ENCODE measurements at places on chromosomes 4 and X. TPM values are rescaled to one million over a fixed set of nuclear protein-coding genes. Genes with fewer than 3 reads are reported as not detected.

The JADE3 gene
- polyA plus RNA-seq: 17.3 TPM

The BMPR1B gene
- 0.72 TPM for polyA plus RNA-seq

The NSG1 gene
- 67.2 TPM for polyA plus RNA-seq

DNA sequence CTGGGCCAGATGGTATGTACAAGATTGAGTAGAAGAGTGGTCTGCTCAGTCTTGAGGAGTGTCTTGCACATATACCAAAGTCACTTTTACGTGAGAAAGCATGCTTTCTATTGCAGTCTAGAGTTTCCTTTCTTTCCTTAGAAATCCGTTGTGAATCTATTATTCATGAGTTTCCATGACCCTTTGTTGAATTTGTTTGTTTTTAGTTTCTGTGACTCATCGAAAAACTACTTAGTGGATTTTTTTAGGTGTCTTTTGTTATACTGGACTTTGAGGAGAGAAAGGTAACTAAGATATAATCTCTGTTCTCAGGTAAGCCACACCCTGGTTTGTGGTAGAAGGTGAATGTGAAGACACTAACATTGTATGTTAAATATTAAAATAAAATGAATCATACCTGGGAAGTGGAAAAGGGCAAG lies 23.0 kb downstream of the GALNT7 start:
- H3K36me3 ChIP-seq: no peaks in the 10 kb centered on the region
- H3K27me3 ChIP-seq: no peaks in the 10 kb centered on the region
- peaks cover 8% of the 10 kb centered on the region for H3K4me1 ChIP-seq
- no peak for DNase-seq

DNA sequence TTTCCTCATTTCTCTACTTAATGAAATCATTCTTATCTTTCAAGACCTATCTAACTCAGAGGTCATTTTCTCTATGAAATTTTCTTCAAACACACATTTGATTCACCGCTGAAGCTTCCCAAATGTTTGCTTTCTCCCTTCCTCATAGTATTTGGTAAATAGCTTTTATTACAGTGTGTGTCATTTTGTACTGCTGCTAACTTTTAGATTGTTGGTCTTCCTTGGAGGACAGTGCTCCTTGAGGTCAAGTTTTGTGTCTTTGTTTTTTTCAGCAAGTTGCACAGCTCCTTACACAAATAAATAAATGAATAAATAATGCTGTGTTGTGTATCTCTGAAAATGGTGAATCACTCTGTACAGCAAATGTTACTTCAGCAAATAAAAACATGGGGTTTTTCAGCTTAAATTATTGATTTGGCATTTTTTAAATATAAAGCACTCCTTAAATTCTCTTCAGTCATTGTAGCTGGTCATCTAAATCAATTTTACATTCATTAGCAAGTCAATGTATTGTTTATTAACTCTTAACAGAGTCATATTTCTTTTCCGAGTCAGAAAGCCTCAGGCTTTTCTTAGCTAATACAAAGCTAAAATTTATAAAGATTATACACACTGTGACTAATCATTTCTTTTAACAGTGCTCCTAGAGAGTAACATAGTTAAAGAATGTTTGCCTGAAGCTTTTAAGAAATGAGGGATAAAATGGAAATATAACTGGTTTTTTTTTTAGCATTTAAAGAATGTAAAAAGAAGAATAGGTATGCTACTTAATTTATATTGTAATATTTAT lies 30.1 kb upstream of the MAD2L1 start:
- no peaks in the 10 kb centered on the region for H3K27me3 ChIP-seq
- no peak overlapping the region for H3K4me3 ChIP-seq
- H3K27ac ChIP-seq: no peak overlapping the region
- no peak for DNase-seq
- no peaks in the 10 kb centered on the region for H3K4me1 ChIP-seq

DNA sequence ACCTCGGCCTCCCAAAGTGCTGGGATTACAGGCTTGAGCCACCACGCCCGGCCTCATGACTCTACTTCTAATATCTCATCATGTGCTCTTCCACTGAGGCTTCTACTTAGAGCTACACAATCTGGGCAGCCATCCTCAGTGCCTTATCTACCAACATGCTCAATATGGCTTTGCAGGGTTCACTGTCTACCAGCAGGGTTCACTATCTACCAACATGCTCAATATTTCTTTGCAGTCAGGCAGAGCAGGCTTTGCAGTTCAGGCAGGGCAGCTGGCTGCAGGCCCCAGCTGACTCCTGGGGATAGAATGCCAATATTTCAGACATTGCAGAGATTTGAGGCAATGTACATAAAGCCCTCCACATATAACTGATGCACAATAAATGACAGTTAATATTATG lies 47.5 kb downstream of the PKD2 start:
- H3K36me3 ChIP-seq: peaks cover 45% of the 10 kb centered on the region
- H3K4me1 ChIP-seq: no peaks in the 10 kb centered on the region
- H3K27ac ChIP-seq: no peak overlapping the region
- no peaks in the 10 kb centered on the region for H3K27me3 ChIP-seq
- DNase-seq: no peak

- no peak overlapping the region for H3K4me3 ChIP-seq
- no peaks in the 10 kb centered on the region for H3K4me1 ChIP-seq
- H3K36me3 ChIP-seq: no peaks in the 10 kb centered on the region
- no peak overlapping the region for H3K27ac ChIP-seq
- peaks cover 5% of the 10 kb centered on the region for H3K27me3 ChIP-seq
Observed at GRCh38 chrX:118207831-118208453, 91.3 kb upstream of the KLHL13 start.

DNA sequence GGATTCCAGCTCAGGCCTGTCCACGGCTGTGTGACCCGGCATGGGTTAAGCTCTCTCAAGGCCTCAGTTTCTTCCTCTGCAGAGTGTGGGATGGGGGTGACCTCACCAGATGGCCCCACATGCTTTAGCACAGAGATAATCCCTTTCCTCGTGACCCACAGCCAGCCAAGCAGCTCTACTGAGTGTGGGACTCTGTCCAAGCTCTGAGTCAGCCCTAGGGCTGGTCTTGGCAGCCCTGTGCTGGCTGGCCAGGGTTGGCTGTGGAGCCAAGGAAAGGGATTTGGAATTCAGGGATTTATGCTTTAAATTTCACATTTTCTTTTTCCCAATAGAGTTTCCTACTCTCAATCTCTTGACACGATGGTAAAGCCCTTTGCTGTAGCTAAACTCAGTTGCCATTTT lies 19.7 kb upstream of the SPON2 start:
- H3K4me3 ChIP-seq: no peak overlapping the region
- no peaks in the 10 kb centered on the region for H3K27me3 ChIP-seq
- H3K36me3 ChIP-seq: no peaks in the 10 kb centered on the region
- peak; percentile 80 for DNase-seq
- H3K4me1 ChIP-seq: peaks cover 19% of the 10 kb centered on the region
- peak overlapping the region; percentile 79 for H3K27ac ChIP-seq

- no peak for DNase-seq
- no peaks in the 10 kb centered on the region for H3K27me3 ChIP-seq
- no peak overlapping the region for H3K27ac ChIP-seq
- no peak overlapping the region for H3K4me3 ChIP-seq
Observed at GRCh38 chr4:72473434-72473900, 95.6 kb downstream of the ADAMTS3 start.

DNA sequence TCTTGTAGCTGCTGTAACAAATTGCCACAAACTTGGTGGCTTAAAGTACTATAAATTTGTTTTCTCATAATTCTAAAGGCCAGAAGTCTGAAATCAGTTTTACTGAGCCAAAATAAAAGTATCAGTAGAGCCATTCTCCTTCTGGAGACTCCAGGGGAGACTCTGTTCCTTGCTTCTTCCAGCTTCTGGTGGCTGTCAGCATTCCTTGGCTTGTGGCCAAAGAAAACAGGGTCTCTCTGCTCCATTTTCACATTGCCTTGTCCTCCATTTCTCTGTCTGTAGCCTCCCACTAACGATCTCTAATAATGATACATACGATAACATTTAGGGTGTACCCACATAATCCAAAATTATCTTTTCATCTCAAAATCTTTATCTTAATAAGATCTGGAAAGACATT lies 200.4 kb downstream of the MAB21L2 start:
- no peak overlapping the region for H3K27ac ChIP-seq
- no peaks in the 10 kb centered on the region for H3K27me3 ChIP-seq
- no peak for DNase-seq
- no peaks in the 10 kb centered on the region for H3K36me3 ChIP-seq
- no peak overlapping the region for H3K4me3 ChIP-seq

- H3K4me3 ChIP-seq: no peak overlapping the region
- no peaks in the 10 kb centered on the region for H3K27me3 ChIP-seq
- H3K27ac ChIP-seq: peak overlapping the region; percentile 48
Observed at GRCh38 chr4:2913168-2913567, 50.0 kb downstream of the NOP14 start.

GRCh38 chr4:185665655-185666054 lies 130.3 kb upstream of the PDLIM3 start:
- no peak overlapping the region for H3K4me3 ChIP-seq
- H3K27me3 ChIP-seq: no peaks in the 10 kb centered on the region
- H3K36me3 ChIP-seq: peaks cover 10% of the 10 kb centered on the region

GRCh38 chr4:73721435-73721834 lies 18.9 kb upstream of the CXCL8 start:
- H3K36me3 ChIP-seq: no peaks in the 10 kb centered on the region
- no peak overlapping the region for H3K27ac ChIP-seq
- no peak overlapping the region for H3K4me3 ChIP-seq
- H3K4me1 ChIP-seq: no peaks in the 10 kb centered on the region
- no peaks in the 10 kb centered on the region for H3K27me3 ChIP-seq
